ENCODE measurements at places on chromosomes 12 and 14.

GRCh38 chr14:93239869-93240677, 33.0 kb downstream of the UBR7 start:
- DNase-seq, result peak; percentile 89

DNA sequence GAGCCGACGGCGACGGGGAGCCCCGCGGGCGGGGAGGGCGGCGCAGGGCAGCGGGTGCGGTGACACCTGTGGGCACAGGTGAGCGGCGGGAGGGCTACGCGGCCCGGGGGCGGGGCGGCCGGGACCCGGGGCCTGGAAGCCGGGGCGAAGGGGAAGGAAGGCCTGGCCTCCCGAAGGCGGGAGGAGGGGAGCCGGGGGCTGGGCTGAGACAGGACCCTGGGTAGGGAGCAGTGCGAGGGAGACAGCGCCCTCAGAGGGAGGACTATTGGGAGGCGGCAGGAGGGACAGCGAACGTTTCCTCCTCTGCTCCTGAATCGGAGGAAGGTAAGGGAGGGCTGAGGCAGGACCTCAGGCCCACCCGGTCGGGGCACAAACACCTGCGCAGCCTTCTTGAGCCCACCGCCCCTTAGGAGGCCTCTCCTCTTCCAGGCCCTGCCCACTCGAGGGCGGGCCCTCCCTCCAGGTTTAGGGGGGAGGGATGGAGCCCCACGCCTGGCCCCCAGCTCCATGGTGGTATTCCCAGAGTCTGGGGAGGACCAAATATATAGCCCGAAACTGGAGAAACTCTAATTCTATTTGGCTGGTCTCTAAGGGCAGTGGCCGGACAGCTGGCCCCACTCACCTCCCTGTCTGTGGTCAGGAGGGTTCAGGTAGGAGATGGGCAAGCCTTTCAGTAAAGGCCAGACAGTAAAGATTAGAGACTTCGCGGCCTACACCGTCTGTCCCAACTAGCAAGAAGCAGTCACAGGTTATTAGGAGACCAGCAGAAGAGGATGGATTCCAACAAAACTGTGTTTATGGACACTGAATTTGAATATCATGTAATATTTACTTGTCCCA, 509 bp downstream of the PLEKHG6 start:
- no peak for DNase-seq

DNA sequence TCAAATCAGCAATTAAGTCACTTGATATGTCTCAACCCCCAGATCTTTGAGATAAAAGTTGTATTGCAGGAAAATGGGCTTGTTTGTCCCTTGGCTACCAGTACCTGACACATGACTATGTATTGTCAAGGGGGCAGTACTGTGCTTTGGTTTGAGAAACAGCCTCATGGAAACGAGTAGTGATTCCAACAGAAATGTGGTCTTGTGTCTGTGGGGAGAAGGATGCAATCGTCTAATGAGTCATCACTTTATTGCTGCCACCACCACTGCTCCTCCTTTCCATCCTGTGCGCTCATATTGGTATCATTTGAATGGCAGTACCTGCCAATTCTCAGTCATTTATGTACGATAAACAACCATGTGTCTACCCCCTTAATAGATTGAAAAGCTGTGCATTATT, 72.8 kb upstream of the ARHGAP5 start:
- no peak for DNase-seq

GRCh38 chr14:23352506-23353432, at the start of gene SLC22A17:
Gene SLC22A17, minus strand, starts transcription at chr14:23352887.
- DNase-seq, result peak; percentile 92

GRCh38 chr12:88325076-88325815, 183.1 kb downstream of the TMTC3 start:
- peak; percentile 98 for DNase-seq

DNA sequence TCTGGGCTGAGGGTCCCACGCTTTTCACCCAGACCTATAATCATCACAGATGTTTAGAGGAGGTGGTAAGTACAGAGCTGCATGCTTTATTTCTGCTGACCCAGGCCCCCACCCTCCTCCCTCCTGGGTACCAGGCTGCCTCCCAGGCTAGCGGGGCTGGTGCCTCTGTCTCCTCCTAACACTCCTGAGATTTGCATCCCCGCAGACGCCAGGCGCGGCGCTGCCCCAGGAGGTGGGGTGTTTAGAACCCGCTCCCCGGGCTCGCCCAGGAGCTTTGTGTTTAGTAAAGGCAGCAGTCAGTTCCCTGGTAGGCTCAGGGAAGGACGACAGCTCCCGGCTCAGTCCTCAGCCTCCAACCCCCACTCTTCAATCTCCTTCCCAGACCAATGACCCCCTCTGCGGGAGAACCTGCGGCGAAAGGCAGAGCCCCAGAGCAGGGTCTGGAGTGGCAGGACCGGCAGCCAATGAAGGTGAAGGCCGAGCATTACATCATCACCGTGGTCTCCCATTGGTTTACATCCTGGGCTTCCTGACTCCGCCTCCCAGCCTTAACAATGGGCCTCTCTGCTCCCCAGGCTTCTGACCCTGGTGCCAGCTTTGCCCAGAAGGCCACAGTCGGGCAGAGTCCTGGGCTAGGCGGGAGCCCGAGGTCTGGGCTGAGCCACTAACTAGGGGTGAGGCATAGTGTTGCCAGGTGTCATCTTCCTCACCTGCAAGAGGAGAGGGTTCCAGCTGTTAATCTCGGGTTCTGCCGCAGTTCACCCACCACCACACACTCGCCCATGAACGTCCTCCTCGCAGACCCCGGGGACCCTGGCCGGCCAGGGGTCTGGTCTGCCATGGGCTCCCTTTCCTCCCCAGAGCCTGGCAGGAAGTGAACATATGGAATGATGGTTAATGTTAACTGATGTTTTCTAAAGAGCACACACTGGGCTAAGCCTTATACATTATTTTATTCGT, 57.5 kb downstream of the CALM1 start:
- DNase-seq, result peak; percentile 62

DNA sequence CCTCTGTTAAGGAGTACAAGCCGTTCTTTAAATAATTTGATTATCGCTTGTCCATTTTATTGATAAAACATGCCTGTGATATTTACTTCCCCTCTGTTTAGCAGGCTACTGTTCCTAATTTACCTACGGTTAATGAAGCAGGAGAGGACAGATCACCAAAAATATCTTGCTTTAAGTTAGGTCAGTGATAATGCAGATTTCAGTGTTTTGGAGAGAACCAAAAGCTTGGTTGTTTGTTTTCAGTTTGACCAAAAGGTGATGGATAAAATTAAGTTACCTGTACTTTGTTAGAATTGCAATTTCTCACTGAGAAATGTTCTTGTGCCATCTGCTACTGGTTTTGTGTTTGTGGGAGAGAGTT, 958 bp downstream of the SPATS2 start:
- no peak for DNase-seq

DNA sequence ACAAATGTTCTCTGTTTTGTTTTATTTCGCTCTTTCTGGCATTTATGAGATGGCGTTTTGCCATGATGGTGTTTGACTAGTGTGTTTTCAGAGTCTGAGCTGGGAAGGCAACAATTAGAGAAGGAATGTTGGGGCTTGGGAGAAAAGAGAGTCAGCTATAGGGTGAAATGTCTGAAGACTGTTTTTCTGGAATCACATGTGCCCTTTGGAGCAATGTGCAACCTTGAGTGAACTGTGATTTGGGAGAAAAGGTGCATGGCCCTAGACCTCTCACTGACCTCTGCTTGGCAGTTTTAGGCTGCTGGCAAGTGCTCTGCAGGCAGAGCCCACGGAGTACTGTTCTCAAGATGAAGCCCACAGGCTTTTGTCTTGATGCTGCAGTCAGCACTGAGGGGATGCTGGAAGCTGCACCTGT, 379.9 kb upstream of the PDE3A start:
- DNase-seq, result no peak

DNA sequence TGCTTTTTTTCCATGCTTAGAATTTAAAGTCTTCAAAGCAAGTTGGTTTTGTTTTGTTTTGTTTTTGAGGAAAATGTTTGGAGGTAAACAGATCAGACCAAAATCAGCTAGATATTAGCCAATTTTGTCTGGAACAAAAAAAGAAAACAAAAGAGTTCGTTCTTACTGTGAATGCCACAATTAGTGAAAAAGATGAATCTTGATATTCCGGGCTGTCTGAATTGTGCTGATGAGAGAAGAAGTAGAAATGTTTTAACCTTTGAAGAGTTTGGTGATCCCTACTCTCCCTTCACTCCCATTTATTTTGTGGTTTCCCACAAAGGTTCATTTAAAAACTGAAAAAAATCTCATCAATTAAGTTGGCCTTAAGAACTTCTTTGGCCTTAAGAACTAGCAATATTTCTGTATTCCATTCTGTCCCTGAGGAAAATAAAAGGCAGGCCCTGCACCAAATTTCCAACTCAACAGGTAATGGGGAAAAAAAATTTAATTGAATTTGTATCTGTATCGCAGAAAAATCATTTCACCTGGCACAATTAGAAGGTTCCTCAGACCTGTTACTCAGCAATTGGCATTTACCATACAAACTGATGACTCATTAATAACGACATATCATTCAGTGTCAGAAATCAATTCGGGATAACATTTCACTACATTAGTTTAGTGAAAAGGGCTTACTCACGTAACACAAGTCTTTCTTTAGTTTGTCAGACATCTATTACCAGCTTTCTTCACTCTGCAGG, 562 bp upstream of the GLIPR1L2 start:
- DNase-seq, result no peak

DNA sequence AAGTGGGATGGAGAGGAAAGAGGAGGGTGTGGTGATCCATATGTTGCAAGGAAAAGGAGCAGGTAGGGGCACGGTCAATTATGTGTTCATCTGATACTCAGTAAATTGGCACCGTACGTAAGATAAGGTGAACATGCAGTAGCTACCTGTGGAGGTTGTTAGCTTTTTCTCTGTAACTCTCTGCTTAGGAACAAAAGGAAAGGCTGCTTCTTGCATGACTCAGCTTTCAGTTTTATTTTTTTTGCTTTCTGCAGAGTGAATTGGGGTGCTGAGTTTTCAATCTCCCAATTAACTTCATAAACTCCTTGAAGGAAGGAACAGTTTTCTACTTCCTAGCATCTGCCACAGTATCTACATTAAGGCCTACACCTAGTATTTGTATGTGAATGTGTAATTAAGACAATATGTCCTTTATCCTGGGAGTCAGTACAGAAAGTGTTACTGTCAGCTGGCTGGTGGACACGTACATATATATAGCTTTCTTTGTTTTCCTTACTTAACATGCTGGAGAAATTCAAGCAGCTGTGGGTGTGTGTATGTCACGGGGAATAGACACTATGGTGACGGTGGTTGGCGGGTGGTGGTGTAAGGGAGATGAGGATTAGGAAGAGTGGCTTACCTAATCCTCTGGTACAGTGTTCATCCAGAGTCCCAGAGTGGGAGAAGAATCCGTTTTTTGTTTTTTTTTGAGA, 40.1 kb upstream of the WNK1 start:
- DNase-seq, result peak; percentile 35

- no peak for DNase-seq
Observed at GRCh38 chr14:105042813-105043212, 21.9 kb upstream of the CDCA4 start.

GRCh38 chr14:22375321-22375930, 213.6 kb downstream of the DAD1 start:
- DNase-seq, result peak; percentile 68

GRCh38 chr12:57755454-57756372, 810 bp downstream of the MARCHF9 start:
- DNase-seq, result no peak

- DNase-seq, result peak; percentile 39
Observed at GRCh38 chr12:26642361-26642760, 190.6 kb downstream of the ITPR2 start.

GRCh38 chr12:115060477-115061168, 376.6 kb upstream of the TBX3 start:
- DNase-seq, result no peak

DNA sequence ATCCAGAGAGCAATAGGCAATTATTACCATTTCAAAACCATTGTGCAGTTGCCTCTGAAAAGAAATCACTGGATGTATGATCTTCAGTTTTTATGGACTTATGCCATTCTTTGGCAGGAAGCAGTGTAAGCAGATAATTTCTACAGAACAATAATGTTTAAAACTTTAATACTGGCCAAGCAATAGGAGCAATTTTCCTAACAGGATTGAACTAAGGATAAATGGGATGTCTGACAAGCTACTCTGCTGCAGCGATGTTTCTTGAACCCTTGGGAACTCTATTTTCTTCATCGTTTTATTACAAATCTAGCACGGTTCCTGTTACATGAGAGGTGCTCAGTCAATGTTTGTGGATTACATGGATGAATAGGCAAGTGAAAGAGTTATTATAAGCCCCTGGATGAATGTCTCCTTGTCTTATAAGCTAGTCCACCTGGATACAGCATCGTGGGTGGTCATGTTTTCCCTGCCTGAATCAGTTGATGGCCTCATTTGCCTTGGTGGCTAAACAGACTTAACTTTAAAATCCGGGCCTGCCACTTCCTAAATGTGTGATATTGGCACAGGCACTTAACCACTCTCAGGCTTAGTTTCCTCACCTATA, 68.2 kb upstream of the MDM1 start:
- no peak for DNase-seq

- no peak for DNase-seq
Observed at GRCh38 chr12:132174839-132175490, 30.7 kb downstream of the NOC4L start.

- peak; percentile 44 for DNase-seq
Observed at GRCh38 chr14:64708148-64709004, 4.2 kb downstream of the PLEKHG3 start.

DNA sequence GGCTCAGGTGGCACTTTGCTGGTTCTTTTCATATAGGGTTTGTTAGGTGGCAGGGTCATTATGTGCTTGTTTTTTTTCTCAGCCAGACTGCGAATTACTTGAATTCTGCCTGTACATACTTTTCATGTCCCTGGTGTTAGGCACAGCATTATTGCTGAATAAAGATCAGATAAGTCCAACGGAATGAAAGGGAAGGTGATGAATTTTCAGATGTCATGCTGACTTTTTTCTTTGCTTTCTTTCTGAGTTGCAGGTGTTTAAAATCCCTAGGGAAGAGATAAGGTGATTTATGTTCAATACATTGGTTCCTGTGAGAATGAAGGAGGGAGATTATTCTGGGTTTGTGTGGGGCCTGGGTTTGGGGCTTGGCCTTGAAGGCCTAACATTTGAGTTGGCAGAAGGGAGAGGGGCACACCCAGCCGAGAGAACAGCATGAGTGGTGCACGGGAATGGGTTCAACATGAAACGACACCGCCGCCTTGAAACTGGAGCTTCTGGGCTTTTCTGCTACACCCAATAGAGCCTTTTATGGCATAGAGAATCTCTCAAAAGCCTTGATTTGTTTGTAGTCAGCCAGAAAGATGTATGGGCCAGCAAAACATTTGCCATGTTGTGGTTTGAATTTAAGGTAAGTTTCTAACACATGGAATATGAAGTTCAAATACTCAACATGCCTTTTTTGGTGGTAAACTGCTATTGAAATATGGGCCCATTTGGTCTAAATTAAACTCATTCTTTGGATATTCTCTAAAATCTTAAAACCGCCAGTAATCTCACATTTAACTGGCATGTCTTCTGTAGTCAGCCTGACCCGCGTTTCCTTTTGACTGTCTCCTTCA, 477.0 kb downstream of the PCNX1 start:
- DNase-seq, result no peak

DNA sequence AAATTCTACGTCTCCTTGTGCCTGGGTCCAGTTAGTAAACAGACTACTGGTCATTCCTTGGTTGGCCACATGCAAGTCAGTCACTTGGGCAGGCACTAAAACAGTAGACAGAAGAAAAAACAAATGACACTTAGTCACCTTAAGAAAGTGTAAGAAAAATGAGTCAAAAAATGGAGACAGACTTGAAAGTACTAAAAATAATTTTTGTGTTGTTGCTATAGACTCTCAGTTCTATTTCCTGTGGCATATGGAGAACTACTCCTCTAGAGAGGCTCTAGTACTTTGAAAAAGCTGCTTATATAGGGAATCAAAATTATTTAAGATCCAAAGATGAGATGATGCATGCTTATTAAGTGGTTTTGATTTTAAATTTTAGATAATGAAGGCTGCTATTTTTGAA, 56.0 kb downstream of the PTPRB start:
- DNase-seq, result no peak

- DNase-seq, result no peak
Observed at GRCh38 chr14:34853041-34853440, 22.1 kb downstream of the BAZ1A start.

All from IMR-90 (cell line).